ENCODE measurements at places on chromosomes 6 and 20.

- DNase-seq, result no peak
These were observed 1.4 kb upstream of the PCMTD2 start for GRCh38 chr20:64254156-64254555.

DNA sequence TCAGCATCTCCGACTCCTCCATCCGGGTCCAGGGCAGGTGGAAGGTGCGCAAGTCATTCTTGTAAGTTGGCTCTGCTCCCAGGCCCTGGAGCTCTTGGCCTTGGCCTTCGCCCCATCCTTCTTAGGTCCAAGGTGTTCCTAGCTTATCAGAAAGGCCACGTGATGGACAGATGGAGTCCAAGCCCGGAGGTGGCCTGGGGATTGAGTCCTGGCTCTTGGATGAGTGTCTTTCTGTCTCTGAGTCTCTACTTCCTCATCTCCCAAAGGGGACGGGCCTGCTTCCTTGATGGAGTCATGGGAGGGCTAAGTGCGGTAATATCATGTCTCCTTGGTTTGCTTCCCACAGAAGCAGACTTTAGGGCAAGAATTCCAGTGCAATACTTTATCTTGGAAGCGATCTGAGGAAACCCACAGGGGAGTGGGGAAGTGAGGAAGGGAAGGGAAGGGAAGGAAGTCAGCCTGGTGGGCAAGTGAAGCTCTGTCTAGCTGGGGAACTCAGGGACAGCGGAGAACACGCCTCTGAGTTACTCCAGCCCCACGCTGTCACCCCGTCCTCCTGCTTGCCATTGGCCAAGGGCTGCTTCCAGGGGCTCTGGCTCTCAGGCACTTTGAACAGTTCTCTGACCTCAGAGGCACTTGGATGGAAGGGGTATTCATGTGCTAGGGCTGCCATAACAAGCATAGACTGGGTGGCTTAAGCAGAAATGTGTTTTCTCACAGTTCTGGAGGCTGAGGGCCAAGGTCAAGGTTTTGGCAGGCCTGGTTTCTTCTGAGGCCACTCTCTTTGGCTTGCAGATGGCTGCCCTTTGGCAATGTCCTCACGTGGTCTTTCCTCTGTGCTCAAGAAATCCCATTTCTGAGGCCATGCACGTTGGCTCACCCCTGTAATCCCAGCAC, 4.8 kb downstream of the LBP start:
- no peak for DNase-seq

DNA sequence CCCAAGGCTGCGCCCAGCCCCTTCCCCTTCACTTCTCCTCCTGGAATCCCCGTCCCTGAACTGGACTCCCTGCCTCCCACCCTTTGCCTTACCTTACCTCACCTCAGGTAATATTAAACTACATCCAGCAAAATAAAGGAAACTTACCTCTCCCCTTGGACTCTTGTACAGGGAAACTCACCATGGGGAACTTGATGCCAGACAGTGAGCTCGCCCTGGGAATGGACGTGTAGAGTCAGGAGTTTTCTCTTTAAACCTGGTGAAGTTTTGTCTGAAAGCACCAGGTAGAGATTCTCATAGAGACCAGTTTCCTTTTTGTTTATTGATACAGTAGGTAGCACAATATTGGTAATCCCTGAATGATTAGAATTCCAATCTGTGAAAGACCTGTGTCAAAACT, 544 bp upstream of the HLA-C start:
- no peak for DNase-seq

DNA sequence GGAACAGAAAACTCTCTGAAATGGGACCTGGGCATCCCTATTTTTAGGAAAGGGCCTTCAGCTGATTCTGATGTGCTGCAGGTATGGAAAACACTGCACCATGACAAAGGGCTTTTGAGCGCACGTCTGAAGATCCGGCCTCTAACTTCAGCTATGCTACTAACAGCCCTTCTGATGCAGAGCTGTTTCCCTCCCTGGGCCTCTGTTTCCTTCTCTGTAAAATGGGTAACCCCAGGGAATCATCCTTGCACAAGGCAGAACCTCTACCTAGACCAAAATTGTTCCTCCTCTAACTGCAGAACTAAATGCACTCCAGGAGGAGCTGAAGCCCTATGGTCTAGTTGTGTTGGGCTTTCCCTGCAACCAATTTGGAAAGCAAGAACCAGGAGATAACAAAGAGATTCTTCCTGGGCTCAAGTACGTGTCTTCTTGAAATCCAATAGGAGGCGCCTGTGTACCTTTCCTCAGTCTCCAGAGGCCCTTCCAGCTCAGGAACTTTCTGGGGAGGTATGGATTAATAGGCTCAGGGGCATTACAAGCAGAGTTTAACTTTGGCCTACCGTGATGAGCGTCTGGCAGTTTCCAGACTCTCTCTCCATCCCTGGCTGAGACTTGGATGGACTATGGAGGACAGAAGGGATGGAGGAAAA, 5.9 kb downstream of the GPX5 start:
- no peak for DNase-seq

- DNase-seq, result no peak
These were observed 40.4 kb upstream of the ARHGAP18 start for GRCh38 chr6:129750360-129750759.

DNA sequence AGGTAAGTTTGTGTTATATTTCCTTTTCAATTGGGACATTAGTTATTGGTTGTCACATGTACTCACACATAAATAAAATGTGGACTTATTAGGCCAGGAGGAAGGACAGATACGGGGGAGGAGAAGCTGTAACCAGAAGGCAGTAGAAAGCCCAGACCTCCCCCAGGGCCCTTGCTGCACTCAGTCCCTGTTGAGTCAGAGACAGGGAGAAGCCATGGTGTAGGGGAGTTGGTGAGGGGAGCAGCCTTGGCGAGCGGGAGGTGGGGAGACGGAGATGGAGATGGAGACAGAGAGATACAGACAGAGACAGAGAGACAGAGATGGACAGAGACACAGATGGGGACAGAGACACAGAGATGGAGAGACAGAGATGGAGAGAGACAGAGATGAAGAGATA, 263.2 kb downstream of the DLL1 start:
- DNase-seq, result no peak

DNA sequence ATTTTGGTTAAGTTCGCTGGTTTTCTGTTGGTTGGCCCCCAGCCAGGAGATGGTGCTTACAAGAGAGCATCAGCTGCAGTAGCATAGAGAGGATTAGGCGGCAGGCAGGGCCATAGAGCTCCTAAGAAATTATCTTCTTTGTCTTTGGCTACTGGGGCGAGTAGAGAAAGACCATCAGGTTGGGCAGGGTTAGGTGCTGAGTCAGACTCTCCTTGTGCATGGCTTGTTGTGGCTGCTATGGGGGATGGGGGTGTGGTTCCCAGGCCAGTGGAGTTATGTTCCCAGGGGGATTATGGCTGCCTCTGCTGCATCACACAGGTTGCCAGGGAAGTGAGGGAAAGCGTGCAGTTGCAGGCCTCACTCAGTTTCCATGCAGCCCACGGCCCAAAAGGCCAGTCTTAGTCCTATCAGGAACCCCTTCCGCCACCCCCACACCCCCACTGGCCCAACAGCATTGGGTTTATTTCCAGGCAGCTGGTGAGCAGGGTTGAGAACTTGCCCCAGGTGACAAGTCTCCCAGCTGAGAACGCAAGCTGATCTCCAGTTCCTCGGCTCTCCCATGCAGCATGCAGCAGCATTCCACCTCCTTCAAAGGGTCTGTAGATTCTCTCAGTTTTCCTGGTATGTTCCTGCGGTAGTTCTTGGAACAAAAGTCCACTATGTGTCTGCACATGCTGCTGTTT, 243.7 kb downstream of the UTRN start:
- no peak for DNase-seq

GRCh38 chr6:137430954-137431353, 63.2 kb downstream of the OLIG3 start:
- no peak for DNase-seq

DNA sequence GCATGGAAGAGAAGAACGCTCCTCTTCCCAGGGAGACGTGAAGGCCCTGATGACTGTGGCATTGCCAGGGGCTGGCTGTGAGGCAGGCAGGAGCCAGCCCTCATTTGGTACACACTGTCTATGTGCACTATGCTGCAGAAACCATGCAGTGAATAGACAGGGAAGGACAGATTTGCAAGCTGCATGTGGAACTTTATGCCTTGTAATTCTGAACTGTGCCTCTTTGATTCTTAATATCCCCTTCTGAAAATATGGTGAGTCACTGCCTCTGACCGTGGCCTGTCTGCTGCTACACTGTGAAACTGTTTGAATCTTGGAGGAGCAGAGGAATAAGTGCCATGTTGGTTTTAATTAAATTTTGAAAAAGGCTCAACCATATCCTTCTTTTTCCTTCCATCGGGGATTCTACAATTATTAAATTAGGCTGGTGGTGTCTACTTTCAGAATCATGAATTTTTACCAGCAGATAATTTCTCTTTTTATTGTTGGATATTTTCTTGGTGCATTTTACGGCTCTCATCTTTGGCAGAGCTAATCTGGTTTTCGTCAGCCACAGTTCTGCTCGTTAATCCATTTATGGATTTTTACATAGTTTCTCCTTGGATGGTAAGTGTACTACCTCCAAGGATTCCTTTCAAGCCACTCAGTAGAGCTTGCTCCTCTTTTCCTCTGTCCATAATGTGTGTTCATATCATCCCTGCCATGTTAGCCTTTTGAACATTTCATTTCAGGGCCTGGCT, 301.0 kb upstream of the SLC35B3 start:
- DNase-seq, result no peak

Data from activated CD4-positive, alpha-beta T cell treated with anti-CD3 and anti-CD28 coated beads, Interleukin-2, amount 50 U/mL, for 24 hours (primary cell).